ENCODE measurements at places on chromosomes 6 and 20.

GRCh38 chr6:101689695-101690094, 296.2 kb downstream of the GRIK2 start:
- no peak for DNase-seq

- DNase-seq, result peak; percentile 89
These were observed at the start of gene BAK1 for GRCh38 chr6:33579828-33580714. Gene BAK1 (minus strand): TSS chr6:33580276. CDS start chr6:33577604, 2,672 bp downstream.

DNA sequence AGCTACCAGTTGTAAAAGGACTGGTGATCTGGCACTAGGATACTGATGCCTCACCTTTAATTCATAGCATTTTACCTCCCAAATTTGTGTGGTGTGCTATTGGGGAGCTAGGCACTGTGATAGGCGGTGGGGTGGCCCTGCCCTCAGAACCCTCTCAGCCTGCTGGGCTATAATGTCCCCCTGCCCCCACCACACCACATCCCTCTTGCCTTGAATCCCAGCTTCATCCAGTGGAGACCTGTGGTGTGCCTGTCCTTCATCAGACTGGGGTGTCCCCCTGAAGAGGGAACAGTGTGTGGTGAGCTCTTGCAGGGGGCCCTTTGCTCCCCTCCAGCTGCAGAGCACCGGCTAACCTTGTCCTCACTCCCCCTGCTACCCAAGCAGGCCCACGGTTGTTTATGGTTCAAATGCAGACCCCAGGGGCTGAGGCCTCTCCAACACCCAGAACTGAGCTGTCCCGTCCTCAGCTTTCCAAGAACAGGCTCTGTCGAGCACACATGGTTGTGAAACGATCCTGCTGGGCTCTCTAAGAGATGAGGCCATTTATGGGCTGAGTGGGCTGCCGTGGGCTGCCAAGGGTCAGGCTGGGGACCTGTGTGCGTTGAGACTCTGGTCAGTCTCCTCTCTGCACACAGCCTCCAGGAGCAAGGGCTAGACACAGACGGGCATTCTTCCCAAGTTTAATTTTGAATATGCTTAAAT, 26.9 kb upstream of the VEGFA start:
- DNase-seq, result no peak

- no peak for DNase-seq
These were observed 93.2 kb downstream of the GMPR start for GRCh38 chr6:16331384-16332174.

- no peak for DNase-seq
These were observed 221.4 kb downstream of the CDKAL1 start for GRCh38 chr6:20755631-20756030.

DNA sequence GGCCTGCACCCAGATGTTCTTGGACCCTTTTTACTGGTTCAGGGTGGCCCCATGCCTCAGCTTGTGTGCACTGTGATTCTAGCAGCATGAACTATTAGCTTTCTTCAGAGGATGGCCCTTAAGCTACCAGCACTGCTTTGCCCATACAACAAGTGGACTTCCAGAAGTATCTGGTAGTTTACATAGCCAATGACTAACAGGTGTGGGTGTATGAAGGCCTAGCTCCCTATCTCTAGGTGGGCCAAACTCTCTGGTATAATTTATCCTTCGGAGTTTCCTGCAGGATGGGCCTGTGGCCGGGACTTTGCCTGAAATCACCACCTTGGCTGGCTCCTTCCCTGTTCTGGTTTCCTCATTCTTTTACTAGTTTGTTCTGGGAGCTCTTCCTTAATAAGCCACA, 26.1 kb upstream of the JAG1 start:
- DNase-seq, result no peak

DNA sequence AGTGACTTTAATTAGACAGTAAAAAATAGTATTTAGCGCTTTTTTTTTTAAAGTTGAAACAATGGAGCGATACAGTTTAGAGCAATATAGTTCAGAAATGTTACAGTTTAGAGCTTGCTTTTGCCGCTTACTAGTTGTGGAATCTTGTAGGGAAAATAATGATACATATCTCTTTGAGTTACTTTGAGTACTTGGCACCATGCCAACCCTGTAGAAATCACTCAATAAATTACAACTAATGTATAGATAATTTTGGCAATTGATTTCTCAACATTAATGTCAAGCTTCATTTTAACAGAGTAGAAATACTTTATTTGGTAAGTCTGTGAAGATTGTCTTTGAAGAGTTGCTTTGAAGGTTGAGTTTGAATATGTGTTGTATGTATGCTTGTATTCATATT, 27.4 kb downstream of the CDC40 start:
- no peak for DNase-seq

DNA sequence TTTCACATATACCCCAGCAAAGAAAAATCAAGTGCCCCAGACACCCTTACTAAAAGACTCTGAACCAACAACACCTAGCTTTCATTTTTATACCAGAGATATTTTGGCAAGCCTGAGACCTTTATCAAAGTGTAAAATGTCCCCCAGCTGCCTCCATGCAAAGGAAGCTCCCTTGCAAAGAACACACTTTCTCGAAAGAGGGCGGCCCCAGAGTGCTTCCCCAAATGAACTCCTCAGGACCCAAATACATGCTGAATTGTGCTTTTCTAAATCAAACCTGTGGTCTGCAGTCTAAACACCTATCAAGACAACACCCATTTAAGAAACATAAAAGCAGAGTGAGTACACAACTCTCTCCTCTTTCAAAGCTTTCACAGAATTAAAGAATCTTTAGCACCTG, 490 bp downstream of the IPCEF1 start:
- DNase-seq, result no peak

DNA sequence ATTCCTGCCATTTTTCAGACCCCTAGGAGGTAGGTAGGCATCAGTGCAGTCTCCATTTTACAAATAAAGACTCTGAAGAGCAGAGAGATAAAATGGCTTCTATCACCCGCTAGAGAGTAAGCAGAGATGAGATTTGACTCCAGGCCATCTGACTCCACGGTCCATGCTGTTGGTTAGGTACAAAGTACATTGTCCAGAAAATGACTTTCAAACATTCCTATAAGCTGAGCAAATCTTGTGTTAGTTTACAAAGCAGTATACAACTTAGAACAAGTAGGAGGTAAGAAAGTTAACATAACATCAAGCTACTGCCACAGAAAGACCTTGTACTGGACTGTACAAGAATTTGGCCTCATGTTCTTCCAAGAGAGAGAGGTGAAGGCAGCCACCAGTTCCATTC, 14.9 kb downstream of the BTN1A1 start:
- no peak for DNase-seq

GRCh38 chr6:135871878-135872277, 20.4 kb downstream of the PDE7B start:
- DNase-seq, result no peak

GRCh38 chr6:50714487-50715379, 1.4 kb downstream of the TFAP2D start:
- DNase-seq, result no peak

GRCh38 chr20:51195990-51196389, 173.1 kb upstream of the KCNG1 start:
- no peak for DNase-seq

- DNase-seq, result no peak
These were observed 179.1 kb downstream of the SYNDIG1 start for GRCh38 chr20:24648481-24648880.

GRCh38 chr6:131381052-131381708, 191.8 kb upstream of the ARG1 start:
- no peak for DNase-seq

GRCh38 chr6:32882879-32883250, 28.9 kb downstream of the PSMB9 start:
- DNase-seq, result no peak

DNA sequence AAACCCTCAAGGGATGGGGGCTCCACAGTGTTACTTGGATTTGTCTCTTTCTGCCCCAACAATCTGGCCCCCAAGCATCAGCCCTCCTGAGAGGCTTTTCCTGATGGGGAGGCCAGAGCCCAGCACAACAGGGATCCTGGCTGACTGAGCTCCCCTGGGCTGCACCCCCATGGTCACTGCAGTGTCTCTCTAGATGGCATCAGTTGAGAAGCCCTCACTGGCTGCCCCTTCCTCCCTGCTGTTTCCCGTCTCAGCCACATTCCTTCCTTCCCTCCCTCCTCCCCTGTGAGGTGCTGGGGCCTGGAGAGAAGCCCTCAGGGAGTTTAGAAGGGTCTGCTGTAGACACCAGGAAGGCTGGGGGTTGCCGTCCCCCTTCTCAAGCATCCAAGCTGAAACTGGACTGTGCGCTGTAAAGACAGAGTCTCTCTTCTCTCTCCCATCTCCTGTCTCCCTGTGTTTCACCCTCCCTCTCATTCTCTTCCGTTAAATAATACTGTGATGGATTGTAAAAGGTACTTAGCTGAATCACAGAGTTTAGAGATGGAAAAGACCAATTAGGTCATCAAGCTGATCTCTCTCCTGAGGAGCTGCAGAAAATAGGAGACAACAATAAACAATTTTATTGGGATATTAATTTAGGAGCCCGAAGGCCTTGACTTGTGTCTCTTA, 29.7 kb downstream of the SAYSD1 start:
- DNase-seq, result no peak

DNA sequence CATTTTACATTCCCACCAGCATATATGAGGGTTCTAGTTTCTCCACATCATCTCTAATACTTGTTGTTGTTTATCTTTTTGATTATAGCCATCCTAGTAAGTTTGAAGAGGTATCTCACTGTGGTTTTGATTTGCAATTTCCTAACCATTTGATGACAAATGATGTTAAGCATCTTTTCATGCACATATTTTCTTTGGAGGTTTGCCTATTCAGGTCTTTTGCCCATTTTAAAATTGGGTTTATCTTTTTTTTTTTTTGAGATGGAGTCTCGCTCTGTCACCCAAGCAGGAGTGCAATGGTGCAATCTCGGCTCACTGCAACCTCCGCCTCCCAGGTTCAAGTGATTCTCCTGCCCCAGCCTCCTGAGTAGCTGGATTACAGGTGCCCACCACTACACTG, 4.0 kb downstream of the RBCK1 start:
- no peak for DNase-seq

GRCh38 chr6:36979347-36979742, 6.7 kb downstream of the MTCH1 start:
- DNase-seq, result no peak

DNA sequence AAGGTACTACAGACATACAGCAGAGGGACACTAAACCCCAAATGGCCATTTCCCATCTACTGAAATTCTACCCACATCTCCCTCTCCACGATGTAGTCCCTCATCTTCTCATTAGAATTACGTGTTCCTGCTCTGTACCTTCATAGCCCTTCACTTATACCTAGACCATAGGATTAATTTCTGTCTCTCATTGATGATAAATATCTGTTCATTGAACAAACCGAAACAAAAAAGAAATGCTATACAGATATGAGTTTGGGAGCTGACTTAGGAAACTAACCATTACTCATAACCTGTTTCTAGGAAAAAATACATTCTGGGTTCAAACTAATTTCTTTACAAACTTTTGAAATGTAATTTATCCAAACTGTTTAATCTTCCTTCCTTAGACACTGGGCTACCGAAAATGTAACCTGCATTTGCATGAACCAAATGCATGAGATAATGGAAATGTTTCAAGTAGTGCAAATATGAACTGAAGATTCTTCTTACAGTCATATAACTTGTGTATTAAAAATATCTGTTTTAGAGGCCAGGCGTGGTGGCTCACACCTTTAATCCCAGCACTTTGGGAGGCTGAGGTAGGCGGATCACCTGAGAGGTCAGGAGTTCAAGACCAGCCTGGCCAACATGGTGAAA, 85.3 kb downstream of the GJA10 start:
- DNase-seq, result no peak

GRCh38 chr6:6315660-6316059, 4.8 kb downstream of the F13A1 start:
- DNase-seq, result peak; percentile 14

DNA sequence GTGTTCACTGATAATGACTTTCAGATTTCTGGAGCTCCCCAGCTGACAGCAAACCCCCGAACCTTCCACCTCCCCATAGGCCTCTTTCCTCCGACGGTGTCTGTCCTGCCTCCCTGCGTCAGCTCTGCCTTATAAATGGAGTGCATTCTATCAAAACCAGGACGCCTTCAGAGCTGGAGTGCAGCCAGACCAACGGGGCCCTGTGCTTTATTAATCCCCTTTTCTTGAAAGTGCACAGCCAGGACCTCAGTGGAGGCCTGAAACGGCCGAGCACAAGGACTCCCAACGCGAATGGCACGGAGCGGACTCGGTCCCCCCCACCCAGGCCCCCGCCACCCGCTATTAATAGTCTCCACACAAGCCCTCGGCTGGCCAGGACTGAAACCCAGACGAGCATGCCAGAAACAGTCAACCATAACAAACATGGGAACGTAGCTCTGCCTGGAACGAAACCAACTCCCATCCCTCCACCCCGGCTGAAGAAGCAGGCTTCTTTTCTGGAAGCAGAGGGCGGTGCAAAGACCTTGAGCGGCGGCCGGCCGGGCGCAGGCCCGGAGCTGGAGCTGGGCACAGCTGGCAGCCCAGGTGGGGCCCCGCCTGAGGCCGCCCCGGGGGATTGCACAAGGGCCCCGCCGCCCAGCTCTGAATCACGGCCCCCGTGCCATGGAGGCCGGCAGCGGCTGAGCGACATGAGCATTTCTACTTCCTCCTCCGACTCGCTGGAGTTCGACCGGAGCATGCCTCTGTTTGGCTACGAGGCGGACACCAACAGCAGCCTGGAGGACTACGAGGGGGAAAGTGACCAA, 42.3 kb upstream of the NAA20 start:
- DNase-seq, result peak; percentile 38

- DNase-seq, result no peak
These were observed 16.6 kb upstream of the PCMTD2 start for GRCh38 chr20:64238851-64239387.

- DNase-seq, result peak; percentile 37
These were observed 17.4 kb downstream of the SHLD1 start for GRCh38 chr20:5767493-5768098.

DNA sequence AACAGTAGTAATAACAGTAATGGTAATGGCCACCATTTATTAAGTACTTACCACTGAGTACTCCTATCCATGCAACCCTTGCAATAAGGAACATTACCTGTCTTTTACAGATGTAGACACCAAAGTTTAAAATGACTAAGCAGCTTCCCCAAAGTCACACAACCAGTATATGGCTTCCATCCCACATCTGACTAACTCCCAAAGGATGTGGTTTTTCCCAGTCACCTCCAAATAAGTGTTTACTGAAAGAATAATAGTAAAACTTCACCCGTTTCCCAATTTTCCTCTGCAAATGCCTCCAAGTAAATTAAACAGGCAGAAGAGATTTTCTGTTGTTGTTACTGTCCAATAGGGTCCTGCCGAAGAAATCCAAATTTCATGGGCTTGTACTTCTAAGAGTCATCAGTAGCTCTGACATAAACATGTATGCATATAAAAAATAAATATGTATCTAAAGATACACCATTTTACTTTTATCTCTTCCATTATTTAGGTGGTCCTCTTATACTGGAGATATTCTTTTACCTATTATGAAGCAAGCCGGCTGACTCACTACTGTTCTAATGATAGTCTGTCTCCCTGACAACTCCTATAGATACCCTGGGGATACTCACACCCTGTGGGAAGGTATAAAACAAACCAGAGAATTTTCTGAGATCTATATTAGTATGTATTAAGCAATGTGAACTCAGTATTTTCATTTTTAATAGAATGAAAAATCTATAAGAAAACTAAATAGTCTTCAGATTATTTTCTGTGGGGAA, 77.9 kb upstream of the ID4 start:
- DNase-seq, result no peak

GRCh38 chr20:3312940-3313682, 74.1 kb upstream of the SLC4A11 start:
- no peak for DNase-seq

GRCh38 chr6:147986846-147987245, 355.8 kb upstream of the SASH1 start:
- no peak for DNase-seq

All from NCI-H510A (cell line).